ENCODE measurements at places on chromosomes 13 and 19. TPM values are rescaled to one million over a fixed set of nuclear protein-coding genes. Genes with fewer than 3 reads are reported as not detected.

Gene OR7A5
- not detected for total RNA-seq

Gene DIAPH3
- 17.8 TPM for total RNA-seq

Gene HCN2
- 0.45 TPM for total RNA-seq

Gene KLK3
- not detected for total RNA-seq

Gene TICAM1
- 32.0 TPM for total RNA-seq

Gene SBSN
- total RNA-seq: not detected

Gene CCDC8
- total RNA-seq: 0.15 TPM

Gene ABCC4
- 36.4 TPM for total RNA-seq

Gene C1QTNF9
- not detected for total RNA-seq

Gene SLC25A23
- 97.2 TPM for total RNA-seq

Gene NRTN
- total RNA-seq: not detected

Gene TPP2
- total RNA-seq: 55.7 TPM

Gene GJA3
- not detected for total RNA-seq

Gene SYNGR4
- total RNA-seq: 0.21 TPM

Gene ALOX5AP
- 48.5 TPM for total RNA-seq

Gene FCHO1
- total RNA-seq: 45.8 TPM

Gene CCL25
- total RNA-seq: 10.4 TPM

Gene HSH2D
- total RNA-seq: 81.7 TPM

Gene KL
- 1.6 TPM for total RNA-seq

Gene ARHGAP45
- total RNA-seq: 142 TPM

Gene NAPSA
- 18.2 TPM for total RNA-seq

Gene ZNF845
- 4.2 TPM for total RNA-seq

Gene TBXA2R
- not detected for total RNA-seq

Gene LRRC4B
- total RNA-seq: not detected

Gene ZNF57
- 5.5 TPM for total RNA-seq

Gene KASH5
- 0.21 TPM for total RNA-seq

Gene DYRK1B
- total RNA-seq: 10.2 TPM

Gene MAB21L1
- total RNA-seq: not detected

Gene UFM1
- 40.8 TPM for total RNA-seq

Gene ZNF723
- total RNA-seq: not detected

Gene MBD3L5
- not detected for total RNA-seq

Gene YJEFN3
- total RNA-seq: 5.9 TPM

Gene PNMA8A
- 0.88 TPM for total RNA-seq

Gene SLC5A5
- 0.05 TPM for total RNA-seq

Gene MYH14
- 0.27 TPM for total RNA-seq

Gene ACP5
- 43.6 TPM for total RNA-seq

Gene PABPC3
- total RNA-seq: 0.28 TPM

Gene TNFSF13B
- total RNA-seq: 12.1 TPM

Gene FOXA3
- total RNA-seq: 0.31 TPM

Gene FUT2
- total RNA-seq: not detected

Gene ZNF497
- 0.82 TPM for total RNA-seq

Gene WDR88
- not detected for total RNA-seq

Gene SNRPA
- total RNA-seq: 196 TPM

Gene GSK3A
- 38.6 TPM for total RNA-seq

Gene PLA2G4C
- 2.7 TPM for total RNA-seq

Gene N4BP2L1
- 11.2 TPM for total RNA-seq

Gene OVOL3
- total RNA-seq: not detected

Gene POU2F2
- total RNA-seq: 48.3 TPM

Gene AMER2
- total RNA-seq: 0.35 TPM

Gene PCDH8
- 0.16 TPM for total RNA-seq

Gene CYP2F1
- total RNA-seq: not detected

Gene AP1M2
- 0.21 TPM for total RNA-seq

Gene ZNF701
- total RNA-seq: 11.5 TPM

Gene SHISA7
- not detected for total RNA-seq

Gene MEDAG
- total RNA-seq: not detected

Gene SPC24
- total RNA-seq: 59.1 TPM

Gene UPK1A
- total RNA-seq: not detected

Gene FXYD1
- total RNA-seq: 1.2 TPM

All from GM12878 (cell line).